Stimulated activated CD4-positive, alpha-beta T cell treated with anti-CD3 and anti-CD28 coated beads, Interleukin-4, amount 100 ng/mL, for 4 hours (primary cell): ENCODE measurements at places on chromosomes 5 and 9.

GRCh38 chr9:7011395-7012067 is 253.8 kb downstream of the KDM4C start:
- no peak for DNase-seq

- no peak for DNase-seq
Measured at GRCh38 chr5:54278036-54278830, 32.1 kb downstream of the ARL15 start.

DNA sequence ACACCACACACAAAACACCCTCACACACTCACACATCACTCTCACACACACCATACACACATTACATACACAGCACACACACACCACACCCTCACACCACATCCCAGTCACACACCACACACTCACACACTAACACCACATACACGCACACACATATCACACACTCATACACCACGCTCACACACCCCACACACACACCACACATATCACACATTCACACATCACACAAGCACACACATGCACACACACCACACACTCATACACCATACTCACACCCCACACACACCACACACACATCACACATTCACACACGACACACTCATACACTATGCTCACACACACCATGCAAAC is 543 bp upstream of the UBE2QL1 start:
- DNase-seq = no peak

GRCh38 chr9:135241381-135242048 is 154.0 kb downstream of the OLFM1 start:
- no peak for DNase-seq

DNA sequence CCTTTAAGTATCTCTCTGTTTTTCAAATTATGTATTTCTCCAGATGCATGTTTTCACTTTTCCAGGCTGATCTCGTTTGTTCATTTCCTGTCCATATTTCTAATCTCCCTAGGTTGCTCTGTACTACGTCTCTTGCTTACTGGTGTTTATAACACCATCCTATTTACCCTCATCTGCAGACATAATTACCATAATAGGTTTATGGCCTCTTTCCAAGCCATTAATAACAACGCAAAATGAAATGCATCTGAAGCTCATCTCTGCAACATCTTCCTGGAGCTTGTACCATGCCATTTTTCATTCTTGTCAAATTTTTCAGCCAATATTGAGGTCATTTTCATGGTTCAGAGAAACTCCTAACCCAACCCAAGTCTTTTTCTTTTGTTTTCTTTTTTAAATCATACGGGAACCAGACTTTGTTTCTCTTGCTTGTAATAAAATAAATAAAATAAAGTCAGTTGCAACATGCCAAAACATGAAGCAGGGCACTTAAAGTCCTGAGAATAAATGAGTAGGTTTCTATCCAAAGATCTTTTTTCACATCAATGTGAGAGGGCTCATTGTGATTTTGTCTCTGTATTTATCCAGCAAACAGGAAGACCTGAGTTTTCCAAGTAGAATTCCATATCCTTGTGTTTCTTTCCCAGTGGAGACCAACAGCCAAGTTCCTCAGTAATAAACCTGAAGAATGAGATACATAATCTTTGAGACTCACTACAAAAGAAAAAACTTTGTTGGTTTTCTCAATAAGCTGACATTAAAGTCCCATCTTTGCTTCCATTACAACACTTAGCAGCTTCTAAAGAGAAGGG is 37.0 kb downstream of the DPYSL3 start:
- DNase-seq = no peak

GRCh38 chr9:79369676-79370075 is 202.1 kb upstream of the TLE4 start:
- DNase-seq = no peak

- no peak for DNase-seq
Measured at GRCh38 chr5:151042453-151043093, 22.2 kb downstream of the GPX3 start.

DNA sequence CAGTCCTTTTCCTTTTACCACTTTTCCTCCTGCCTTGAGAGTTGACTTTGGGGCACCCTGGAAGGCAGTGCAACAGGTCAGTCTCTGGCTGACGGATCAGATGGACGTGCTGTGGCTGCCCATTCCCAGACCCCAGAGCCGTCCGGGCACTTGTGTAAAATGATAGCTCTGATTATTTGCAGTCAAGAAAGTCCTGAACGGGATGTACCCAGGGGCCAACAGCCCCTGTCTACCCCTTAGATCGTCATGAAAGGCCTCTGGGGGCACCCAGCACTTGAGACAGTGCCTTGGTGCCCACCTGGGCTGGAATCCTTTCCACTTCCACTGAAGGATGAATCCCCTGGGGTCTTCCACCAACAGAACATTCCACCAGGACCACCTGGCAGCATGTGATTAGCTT is 17.7 kb upstream of the ANGPTL2 start:
- DNase-seq = no peak

DNA sequence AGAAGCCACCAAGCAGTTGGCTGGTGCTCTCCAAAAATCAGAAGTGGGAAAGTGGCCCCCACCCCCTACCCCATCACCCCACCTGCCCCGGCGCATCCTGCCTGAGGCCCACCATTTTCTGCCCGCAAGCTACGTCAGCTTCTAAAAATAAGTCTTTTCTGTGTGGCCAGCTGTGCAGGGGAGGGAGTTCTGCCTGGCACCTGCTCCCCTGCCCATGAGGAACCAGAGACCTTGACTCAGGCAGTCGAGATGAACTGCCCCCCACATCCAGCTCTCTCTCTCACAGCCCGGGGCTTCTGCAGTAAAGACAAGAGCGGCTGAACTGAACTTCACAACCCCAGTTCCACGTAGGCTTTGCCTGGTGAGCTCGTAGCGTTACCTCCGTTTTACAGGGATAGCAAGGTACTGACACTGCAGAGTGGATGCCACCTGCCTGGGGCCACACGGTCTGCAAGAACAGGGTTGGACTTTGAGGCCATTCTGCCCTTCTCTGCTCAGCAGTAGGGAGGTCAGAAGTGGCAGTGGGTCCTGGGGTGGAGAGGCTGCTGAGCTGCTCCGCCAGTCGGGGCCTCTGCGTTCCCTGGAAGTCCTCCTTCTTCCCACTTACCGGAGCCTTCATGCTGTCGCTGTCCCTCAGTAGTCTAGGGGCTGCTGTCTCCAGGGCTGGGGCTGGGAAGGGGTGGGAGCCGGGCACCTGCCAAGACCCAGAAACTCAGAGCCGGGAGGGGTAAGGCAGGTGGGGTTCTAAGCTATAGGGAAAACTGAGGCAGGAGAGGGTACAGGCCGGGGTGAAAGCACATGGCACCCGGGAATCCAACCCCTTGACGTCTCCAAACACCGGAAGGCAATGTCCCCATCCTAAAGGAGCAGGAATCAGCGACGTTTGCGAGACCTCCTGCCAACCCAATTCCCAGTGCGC is 781 bp downstream of the ST6GALNAC4 start:
- DNase-seq = no peak

- DNase-seq = no peak
Measured at GRCh38 chr5:115064380-115064779, 105.3 kb downstream of the TRIM36 start.

DNA sequence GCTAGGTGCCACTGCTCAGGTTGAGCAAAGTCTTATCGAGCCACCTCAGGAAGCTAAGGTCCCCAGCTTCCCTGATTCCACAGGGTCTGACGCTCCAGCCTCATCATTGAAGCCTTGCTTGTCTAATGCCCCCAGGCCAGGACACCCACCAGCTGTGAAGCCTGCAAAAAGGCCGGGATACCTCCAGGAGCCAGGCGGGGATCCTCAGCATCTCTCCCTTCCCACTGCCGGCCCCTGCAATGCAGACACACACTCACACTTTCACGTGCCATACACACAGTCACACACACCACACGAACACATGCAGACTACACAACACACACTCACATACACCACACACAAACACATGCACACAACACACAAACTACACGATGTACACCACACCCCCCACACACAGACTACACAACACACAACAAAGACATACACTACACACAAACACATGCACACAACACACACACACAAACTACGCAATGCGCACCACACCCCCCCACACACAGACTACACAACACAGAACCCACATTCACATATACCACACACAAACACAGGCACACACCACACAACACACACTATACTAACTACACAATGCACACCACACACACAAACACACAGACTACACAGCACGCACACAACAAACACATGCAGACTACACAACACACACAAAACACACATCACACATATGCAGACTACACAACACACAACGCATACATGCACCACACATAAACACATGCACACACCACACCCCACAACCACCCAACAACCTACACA is 17.8 kb upstream of the S1PR3 start:
- DNase-seq = no peak

DNA sequence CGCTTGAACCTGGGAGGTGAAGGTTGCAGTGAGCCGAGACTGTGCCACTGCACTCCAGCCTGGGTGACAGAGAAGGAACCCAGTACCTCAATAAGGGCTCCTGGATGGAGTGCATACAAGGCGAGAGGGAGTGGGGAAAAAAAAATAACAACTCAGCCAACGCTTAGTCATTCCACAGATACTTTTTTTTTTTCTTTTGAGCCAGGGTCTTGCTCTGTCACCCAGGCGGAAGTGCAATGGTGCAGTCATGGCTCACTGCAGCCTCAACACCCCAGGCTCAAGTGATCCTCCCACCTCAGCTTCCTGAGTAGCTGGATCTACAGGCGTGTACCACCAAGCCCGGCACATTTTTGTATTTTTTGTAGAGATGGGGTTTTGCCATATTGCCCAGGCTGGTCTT is 59.5 kb upstream of the GGTA1 start:
- no peak for DNase-seq

DNA sequence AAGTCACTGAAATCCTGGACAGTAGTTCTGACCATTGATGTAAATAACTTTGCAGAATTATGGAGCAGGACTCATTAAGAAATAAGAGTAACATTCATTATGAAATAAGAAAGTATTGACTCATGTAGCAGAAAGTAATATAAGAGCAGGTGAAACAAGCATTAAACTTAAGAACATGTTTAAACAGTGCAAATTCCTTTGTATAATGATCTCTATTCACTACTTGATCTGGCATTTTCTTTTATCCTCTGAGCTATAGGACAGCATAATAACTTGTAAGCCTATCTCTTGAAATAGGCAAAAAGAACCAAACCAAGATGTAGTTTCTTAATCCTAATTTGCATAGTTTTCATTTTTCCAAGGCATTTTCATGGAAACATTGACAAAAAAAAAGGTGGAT is 42.3 kb downstream of the PLGRKT start:
- DNase-seq = no peak

- no peak for DNase-seq
Measured at GRCh38 chr5:39650008-39650762, 225.4 kb upstream of the DAB2 start.

DNA sequence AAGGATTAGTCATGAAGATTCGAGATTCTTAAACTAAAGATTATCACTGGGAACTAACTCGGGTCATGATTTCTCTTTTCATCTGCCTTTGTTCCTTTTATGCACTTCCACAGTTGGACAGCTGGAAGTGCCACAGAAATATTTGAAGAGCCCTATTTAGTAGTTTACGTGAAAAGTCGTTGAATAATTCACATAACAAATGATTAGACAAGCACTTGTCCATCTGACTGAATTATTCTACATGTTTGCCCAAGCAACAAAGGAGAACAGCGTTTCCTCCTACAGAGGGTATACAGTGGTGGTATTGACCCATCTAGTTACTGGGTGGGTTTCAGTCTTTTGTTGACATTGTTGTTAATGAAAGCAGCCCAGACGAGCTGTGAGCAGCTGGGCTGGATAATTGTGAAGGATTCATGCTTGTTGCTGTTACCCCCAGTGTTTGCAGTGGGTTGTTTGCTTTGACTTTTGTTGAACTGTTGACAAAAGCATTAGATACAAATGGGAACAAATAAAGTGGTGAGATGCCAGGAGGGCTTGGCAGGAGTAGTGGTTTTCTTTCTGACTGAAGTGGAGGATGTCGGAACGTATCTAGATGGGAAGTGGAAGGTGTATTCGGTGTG is 96.2 kb downstream of the TLE4 start:
- DNase-seq = no peak

DNA sequence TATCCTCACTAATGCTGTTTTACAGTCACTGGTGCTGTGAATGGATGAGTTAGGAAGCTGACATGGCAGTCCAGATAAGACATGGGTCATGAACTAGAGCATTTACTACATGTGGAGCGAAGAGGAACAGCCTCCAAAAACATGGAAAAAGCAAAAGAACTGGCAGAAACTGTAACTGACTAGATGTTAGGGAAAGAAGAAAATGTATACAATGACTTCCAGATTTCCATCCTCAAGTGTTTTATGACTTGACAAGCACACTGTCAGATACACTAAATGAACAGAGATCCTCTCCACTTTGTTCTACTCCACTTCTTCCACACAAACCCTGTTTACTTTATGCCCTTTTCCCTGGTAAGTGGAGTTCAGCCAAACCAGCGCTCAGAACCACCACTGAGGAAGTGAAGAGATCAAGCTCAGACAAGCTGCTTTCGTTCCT is 11.5 kb downstream of the HMGCS1 start:
- no peak for DNase-seq

GRCh38 chr5:180467028-180467975 is 26.9 kb upstream of the CNOT6 start:
- DNase-seq = no peak

GRCh38 chr5:67045816-67046740 is 150.5 kb downstream of the CD180 start:
- no peak for DNase-seq

GRCh38 chr5:33415811-33416354 is 24.9 kb upstream of the TARS1 start:
- no peak for DNase-seq

DNA sequence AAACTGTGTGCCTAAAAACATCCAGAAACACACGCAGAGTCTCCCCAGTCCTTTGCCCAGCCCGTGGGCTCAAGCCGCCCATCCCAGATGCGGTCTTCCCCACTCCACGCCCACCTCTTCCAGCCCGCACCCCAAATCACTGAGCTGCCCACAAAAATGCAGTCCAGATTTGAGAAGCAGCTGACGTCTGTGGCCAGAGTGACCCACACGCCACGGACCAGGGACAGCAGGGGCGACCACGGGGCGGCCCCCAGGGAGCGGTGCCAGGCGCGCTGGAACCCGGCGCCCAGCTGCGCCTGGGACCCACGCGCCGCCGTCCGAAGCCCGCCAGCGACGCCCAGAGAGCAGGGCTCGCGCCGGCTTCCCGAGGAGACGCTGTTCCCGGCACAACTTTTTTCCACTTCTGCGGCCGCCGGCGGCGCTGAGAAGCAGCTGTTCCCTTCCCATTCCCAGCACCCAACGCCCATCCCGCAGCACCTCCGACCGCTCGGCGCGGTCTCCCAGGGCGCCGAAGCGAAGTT is 674 bp downstream of the LHFPL2 start:
- no peak for DNase-seq
